Motor neuron (in vitro differentiated cells): ENCODE measurements at places on chromosomes 3 and 15. TPM values are rescaled to one million over a fixed set of nuclear protein-coding genes. Genes with fewer than 3 reads are reported as not detected.

Gene CMSS1
- total RNA-seq, result 57.2 and 62.6 TPM in 2 replicates

Gene GOLGA8A
- 34.0 and 72.3 TPM in 2 replicates for total RNA-seq

- no peak for ATAC-seq
These were observed 108.2 kb upstream of the MBNL1 start for GRCh38 chr3:152160350-152161011.

Gene TMEM158
- 2.9 and 3.8 TPM in 2 replicates for total RNA-seq

GRCh38 chr3:171797265-171797679 is 13.0 kb downstream of the PLD1 start:
- ATAC-seq, result peak; percentile 84

DNA sequence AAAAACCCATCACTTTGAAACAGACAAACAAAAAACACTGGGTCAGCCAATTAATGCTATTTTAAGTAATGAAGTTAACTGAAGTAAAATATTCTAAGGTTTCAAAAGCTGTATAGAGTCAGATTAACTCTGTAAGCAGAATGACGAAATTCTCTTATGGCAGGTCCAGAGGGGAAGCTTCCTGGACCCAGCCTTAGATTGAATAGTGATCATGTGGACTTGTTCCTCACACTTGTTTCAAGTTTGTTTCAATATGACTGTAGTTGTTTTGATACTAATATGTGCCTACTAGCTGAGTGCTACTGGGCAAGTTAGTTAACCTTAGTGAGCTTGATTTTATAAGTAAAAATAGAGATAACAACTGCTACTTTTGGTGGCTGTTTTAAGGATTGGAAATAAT is 32.6 kb downstream of the PLS1 start:
- no peak for ATAC-seq

Gene CACNA2D2
- total RNA-seq, result 7.7 and 10.9 TPM in 2 replicates

- no peak for ATAC-seq
These were observed 70.4 kb upstream of the KY start for GRCh38 chr3:134721214-134721613.

DNA sequence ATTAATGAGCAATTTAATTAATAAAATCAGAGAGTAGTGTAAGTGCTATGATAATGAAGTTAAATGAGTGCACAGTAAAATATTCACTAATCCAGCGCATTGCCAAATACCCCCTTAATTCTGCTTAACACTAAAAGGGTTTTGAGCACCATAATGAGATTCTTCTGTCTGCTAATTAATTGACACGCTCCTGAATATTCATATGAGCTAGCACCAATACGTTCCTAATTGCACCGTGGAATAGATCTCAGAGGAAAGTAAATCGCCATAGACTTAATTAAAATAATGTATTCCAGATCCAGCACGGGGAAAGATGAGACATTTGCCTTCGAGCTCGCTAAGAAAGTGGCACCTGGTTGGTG is 9.6 kb upstream of the FOXB1 start:
- no peak for ATAC-seq

- ATAC-seq, result no peak
These were observed 530.0 kb downstream of the EPHB1 start for GRCh38 chr3:135325096-135325495.

GRCh38 chr3:190595807-190596206 is 81.9 kb downstream of the IL1RAP start:
- ATAC-seq, result no peak

DNA sequence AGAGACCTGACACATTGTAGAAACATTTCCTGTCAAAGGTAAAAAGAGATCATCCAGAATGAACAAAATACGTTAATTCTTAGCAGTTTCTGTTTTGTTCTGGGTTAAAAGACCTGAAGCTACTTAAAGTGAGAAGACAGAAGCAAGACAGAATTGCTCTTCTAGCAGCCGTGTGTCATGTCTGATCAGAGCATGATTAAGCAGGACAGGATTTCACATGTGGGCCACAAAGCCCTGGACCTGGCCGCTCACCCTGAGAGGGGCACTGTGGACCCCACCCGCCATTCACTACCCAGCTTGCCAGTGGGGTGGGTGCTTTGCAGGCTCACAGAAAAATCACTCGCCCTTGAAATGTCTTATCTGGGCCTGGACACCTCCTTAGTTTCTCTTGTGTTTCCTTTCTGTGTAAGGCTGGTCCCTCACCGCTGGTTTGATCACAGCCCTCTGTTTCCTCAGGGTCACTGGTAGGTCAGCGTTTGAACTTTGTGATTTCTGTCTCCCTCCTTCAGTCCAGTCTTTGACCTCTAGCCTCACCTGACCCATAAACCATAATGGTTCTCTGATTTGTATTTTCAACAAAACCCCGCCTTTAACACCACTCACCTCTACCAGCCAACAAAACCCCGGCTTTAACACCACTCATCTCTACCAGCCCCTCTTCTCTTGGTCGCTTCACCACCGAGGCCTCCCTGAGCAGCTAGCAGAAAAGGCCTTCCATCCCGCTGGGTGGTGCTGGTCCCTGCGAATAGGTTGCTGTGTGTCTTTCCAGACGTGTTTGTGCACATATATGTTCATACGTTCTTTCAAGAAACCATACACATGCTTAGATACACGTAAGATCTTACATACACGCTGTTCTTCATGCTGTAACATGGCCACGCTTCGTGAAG is 185.0 kb downstream of the OR4M2 start:
- no peak for ATAC-seq

Gene CFAP100
- 0.90 TPM in 1 of 2 replicates, not detected in the other for total RNA-seq

GRCh38 chr3:10290481-10291176 is 2.1 kb downstream of the GHRL start:
- ATAC-seq, result no peak

GRCh38 chr3:30231277-30232141 is 374.9 kb upstream of the TGFBR2 start:
- no peak for ATAC-seq

DNA sequence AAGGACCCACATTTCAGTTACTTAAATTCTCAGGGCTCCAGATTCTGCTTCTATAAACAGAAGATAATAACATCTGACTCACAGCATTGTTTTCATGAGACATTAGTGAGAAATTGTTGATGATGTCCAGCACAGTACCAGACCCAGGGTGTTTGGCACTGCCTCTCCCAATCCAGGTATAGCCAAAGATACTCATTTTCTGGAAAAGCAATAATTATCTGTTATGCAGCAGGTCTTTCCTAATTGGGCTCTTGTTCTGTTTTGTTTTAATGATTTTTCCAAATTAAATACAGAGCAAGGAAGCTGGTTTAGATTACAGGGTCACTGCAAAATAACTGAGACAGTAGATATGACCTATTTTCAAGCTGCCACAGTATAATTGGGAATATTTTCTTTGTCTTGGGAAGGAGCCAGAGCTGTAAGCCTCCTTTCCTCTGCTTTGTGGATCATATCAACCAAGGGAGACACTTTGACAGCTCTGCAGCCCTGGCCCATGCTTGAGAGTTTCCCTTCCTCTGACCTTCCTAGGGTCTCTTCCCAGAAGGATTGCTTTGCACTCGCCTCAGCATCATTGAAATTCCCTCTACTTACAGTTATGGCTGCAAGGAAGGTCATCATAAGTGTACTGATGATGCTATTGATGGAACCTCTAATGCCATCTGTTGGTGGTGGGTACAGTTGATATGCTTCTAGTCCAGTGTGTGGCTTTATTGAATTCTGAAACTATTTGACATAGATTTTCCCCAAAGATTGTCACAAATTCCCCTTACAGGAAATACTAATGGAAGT is 522.4 kb upstream of the ADAMTS9 start:
- no peak for ATAC-seq

DNA sequence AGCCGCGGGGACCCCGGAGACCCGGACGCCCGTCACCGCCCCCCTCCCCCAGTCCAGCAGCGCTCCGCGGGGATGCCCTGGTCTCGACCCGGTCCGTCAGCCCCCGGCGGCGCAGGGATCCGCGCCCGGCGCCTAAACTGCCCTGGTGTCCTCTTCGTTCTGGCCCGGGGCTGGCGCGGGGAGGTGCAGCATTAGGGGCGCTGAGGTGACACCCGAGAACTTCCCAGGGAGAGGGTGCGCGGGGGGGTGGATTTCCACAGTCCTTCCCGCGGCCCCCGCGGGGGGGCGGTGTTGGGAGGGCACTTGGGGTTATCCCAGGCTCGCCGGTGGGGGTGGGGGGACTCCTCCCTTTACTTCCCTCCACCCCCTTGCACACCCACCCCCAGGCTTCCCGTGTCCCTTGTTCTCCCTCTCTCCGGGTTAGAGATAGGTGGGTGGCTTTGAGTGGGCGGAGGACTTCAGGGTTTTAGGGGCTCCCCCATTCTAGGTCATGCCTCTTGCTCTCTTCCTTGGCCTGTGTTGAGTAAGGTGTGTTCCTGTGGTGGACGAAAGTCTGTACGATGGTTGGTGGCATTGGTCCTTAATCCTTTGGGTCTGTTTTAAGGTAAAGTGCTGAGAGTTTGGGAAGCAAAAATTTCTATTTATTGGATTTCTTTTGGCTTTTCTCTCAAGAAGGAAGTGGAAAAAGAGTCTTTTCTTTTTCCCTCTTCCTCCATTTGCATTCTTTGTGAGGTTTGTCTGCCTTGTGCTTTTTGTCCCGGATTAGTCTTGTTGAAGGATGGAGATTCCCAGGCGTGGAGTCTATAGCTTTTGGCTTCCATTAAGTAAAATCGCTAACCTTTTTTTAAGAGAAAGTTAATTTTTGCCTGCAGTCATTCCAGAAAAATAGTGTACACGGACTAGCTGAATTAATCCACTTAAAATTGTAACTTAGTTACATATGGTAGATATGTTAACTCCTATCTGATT is 811 bp downstream of the SKIL start:
- no peak for ATAC-seq
